ENCODE measurements at places on chromosomes 11 and 22.

DNA sequence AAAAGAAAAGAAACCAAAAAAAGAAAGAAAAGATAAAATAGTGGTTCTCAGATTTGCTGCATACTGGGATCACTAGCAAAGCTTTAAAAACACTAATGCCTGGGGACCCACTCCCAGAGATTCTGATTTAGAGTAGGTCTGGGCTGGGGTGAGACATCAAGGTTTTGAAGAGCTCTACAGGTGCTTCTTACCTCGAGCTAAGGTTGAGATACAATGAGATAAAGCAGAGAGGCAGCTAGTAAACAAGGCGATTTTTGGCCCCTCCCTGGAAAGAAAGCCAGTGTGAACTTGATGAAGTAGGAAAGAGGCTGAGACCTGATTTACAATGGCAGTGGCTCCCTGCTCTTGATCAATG, 327.6 kb upstream of the CCDC90B start:
- DNase-seq = no peak

- DNase-seq = no peak
Measured at GRCh38 chr11:17805873-17806272, 71.3 kb downstream of the KCNC1 start.

- no peak for DNase-seq
Measured at GRCh38 chr11:28618416-28618815, 510.2 kb downstream of the METTL15 start.

DNA sequence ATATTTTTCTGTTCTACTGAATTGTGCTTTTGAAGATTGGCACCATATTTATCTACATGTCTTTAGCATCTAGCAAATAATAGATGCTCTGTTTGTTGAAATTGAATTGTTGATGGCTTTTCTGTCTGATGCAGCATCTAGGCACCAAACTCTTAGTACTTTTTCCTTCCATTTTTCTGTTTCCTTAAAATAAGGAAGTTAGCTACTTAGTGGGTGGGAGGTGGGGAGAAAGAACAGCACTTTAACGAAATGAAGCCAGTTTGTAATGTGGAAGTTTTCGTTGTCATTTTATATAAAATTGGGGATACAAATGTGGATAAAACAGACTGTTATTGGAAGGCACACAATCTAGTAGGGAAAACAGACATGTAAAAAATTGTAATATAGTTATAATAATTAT, 76.6 kb downstream of the HIPK3 start:
- DNase-seq = no peak

DNA sequence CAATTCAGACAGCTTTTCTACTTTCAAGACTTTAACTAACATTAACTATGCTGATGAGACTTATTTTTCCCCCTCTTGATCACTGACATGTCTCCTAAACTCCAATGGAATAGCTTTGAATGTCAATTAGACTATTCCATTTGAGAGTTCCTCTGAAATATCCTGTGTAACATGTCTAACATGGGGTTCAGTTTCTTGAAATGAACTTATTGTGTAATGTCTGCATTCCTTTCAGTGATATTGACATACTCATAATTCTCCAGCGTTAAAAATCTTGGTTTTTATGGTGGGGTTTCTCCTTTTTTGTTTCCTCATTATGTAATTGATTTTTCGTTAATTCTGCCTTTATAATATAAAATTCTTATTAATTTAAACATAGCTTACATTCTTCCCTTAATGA, 37.7 kb upstream of the SPTBN2 start:
- DNase-seq = no peak

- DNase-seq = no peak
Measured at GRCh38 chr11:63510360-63511047, 4.6 kb downstream of the LGALS12 start.

DNA sequence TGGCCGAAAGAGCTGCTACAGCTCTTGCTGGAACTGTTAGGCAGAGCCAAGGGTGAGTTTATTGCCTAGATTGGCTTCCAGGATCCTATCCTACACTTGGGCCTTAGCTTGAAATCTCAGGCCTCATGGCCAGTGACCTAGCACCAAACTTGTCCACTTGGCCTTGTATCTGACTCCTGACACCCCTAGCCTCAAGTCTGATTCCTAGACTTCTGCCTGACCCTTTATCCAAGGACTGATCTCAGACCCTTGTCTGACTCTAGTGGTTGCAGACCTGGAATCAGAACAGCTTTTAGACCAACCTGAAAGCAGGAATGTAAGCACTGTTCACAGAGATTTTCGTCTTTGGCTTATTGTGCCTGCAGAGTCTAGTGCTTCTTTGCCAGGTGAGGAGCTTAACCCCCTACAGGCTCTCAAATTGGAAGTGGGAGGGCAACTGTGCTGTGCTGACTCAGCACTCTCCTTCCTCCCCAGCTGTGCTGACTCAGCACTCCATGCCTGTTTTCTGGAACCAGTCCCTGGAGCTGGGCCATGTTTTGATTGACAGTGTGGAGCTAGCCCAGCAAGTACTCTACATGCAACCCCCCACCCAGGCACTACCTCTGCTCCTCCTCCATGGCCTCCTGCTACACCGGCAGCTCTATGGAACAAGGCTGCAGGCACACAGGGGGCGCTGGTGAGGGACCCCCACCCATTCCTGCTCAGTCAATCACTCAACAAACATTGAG, 35.1 kb downstream of the RRP8 start:
- DNase-seq = no peak

DNA sequence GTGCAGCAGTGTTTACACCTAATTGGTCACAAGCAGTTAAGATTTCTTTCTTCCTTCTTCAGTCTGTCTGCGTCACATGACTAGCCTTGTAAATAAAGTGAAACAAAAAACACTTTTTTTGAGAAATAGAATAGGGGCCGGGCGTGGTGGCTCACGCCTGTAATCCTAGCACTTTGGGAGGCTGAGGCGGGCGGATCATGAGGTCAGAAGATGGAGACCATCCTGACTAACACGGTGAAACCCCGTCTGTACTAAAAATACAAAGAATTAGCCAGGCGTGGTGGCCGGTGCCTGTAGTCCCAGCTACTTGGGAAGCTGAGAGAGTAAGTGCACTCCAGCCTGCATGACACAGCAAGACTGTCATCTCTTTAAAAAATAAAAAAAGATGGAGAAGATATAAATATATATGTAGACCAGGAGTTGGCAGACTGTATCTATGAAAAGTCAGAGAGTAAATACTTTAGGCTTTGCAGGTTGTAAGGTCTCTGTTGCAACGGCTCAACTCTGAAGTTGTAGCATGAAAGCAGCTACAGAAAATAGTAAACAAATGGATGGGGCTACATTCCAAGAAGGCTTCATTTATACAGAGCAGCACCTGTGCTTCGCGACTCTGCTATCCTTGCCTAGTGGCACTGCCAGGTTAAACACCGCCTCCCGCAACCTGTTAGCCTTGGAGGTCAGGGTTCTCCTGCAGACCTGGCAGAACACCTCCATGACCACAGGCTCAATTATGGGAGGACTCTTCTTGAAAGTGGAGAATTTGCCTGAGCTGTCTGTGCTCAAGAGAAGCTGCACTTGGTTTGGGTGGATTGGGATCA, 55.9 kb downstream of the PPP6R2 start:
- no peak for DNase-seq

- DNase-seq = no peak
Measured at GRCh38 chr22:30094804-30095203, 14.5 kb downstream of the HORMAD2 start.

DNA sequence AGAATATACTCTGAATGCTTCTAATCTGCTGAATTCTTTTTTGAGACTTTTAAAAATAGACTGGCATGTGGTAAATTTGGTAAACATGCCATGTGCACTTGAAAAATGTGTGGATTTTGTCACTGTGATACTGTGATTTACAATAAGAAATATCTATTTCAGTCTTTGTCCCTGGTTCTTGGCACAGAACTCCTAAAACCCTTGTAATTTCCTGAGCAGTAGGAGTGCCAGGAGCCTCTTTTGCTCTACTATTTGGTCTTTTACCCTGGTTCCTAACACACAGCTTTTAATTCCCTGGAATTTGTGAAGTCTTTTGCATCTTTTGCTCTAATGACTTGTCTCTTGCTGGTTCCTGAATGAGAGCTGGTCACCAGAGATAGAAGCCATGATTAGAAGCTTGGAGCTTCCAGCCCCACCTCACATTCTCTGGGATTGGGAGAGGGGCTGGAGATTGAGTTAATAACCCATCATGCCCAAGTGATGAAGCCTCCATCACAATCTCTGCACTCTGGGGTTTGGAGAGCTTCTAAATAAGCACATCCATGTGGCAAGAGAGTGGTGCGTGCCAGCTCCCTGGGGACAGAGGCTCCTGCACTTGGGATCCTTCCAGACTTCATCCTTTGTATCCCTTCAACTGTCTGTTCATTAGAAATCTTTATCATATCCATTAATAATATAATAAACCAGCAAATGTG, 27.2 kb upstream of the SYT13 start:
- DNase-seq = no peak

DNA sequence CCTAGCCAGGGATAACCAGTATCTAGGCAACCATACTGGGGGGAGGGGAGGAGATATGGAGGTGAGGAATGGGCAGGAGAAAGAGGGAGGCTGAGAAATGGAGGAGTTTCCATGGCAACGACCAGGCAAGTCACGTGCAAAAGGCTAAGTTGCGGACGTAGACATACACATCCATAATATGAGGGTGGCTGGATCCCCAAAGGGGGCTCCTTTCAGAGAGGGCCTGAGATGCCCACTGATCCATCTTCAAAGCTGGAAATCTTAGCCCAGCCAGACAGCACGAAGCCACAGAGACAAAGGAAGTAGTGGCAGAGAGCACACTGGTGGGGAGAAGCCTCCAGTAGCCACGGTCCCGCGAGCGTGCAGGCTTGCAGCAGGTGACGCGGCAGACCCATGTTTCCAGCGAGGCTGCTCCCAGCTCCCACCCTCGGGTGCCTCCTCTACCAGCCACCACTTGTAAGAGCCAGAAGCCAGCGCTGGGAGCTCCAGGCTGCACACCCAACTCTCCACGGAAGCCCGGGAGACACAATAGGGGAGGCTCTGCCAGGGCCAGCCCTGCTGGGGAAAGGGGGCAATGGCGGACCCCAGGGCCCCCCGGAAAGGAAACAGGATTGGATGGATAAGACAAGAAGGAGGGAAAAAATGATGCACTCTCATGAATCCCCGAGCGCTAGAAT, 938 bp downstream of the FXYD6 start:
- no peak for DNase-seq

- DNase-seq = no peak
Measured at GRCh38 chr22:20748082-20748481, 25.8 kb upstream of the SERPIND1 start.

- DNase-seq = no peak
Measured at GRCh38 chr22:39240831-39241793, 3.7 kb downstream of the PDGFB start.

DNA sequence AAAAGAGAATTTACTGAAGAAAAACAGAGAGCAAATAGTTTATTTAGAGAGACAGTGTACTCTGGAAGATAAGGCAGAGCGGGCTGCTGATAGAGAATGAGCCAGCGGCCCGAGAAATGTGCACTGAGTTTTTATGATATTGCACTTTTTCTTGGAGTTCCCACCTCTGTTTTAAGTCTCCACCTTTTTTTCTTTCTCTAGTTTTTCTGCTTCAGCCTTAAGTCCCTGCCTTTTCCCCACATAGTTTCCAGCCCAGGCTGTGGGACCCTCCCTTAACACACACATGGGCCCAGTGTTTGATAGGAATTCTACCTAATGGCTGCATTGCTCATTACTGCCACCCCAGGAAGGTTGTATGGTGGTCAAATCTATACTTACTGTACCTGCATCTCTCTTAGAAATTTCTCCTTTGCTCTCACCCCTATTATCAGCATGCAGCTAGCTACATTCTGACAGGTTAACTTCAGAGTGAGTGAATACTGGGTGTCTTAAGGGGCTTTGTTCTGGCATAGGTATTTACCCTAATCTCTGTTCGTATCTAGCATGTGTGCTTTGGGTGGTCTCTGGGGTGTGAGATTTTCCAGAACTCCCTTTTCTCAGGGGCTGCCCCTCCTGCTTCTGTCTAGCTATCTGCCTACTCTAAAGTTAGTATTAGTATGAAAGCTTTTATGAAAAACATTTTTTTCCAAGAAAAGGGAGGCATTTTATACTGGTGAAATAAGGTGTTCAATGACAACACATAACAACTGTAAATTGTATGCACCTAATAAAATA, 127.3 kb upstream of the TOP3B start:
- DNase-seq = no peak

GRCh38 chr11:76666830-76667229, 3.7 kb downstream of the LRRC32 start:
- DNase-seq = no peak

DNA sequence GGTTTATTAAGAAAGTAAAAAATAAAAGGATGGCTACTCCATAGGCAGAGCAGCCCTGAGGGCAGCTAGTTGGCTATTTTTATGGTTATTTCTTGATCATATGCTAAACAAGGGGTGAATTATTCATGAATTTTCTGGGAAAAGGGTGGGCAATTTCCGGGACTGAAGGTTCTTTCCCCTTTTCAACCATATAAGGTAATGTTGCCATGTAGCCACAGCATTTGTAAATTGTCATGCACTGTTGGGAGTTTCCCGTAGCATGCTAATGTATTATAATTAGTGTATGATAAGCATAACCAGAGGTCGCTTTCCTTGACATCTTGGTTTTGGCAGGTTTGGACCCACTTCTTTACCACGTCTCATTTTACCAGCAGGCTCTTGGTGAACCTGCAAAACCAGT, 610.4 kb upstream of the B3GAT1 start:
- no peak for DNase-seq

GRCh38 chr11:114158886-114159285, 99.4 kb downstream of the ZBTB16 start:
- no peak for DNase-seq

GRCh38 chr11:110488446-110488845, 58.7 kb downstream of the FDX1 start:
- no peak for DNase-seq

- DNase-seq = no peak
Measured at GRCh38 chr11:40606800-40607199, 852.7 kb downstream of the LRRC4C start.

DNA sequence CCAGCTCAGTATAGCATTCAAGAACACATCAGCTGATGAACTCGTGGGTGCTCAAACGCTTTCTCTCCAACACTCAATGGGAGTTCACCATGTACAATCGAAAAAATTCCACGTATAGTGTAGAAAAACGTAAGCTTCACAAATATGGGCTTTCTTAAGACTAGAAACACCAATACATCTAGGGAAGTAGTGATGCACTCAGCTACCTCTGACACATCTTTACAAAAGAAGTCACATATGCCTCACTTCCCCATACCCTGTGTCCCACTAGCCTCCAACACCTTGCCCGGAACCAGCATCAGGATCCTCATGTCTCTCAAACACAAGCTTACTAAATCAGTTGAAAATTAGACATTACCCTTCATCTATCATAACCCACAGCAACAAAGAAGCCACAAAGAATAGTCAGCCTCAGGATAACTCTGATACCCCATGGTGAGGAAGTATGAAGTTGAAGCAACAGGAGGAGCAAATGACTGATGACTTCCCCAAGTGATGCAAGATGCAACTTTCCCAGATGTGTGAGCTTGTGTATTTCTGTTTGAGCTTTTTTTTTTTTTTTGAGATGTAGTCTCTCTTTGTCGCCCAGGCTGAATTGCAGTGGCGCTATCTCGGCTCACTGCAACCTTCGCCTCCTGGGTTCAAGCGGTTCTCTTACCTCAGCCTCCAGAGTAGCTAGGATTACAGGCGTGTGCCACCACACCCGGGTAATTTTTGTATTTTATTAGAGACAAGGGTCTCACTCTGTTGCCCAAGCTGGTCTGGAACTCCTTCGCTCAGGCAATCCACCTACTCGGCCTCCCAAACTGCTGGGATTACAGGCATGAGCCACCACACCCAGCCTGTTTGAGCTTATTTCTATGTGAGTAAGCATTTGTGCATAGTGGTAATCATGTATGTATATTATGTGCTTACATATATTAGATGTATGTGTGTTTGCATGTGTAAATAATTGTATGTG, 8.5 kb upstream of the DENND5A start:
- DNase-seq = no peak

- no peak for DNase-seq
Measured at GRCh38 chr11:125078516-125079140, 15.5 kb downstream of the SLC37A2 start.

Data from stimulated activated CD4-positive, alpha-beta T cell treated with anti-CD3 and anti-CD28 coated beads, TNF-alpha, amount 100 ng/mL, for 48 hours (primary cell).